ENCODE measurements at places on chromosomes 16 and 17. TPM values are rescaled to one million over a fixed set of nuclear protein-coding genes. Genes with fewer than 3 reads are reported as not detected.

Gene PSMD12
- 14.1 TPM for total RNA-seq

DNA sequence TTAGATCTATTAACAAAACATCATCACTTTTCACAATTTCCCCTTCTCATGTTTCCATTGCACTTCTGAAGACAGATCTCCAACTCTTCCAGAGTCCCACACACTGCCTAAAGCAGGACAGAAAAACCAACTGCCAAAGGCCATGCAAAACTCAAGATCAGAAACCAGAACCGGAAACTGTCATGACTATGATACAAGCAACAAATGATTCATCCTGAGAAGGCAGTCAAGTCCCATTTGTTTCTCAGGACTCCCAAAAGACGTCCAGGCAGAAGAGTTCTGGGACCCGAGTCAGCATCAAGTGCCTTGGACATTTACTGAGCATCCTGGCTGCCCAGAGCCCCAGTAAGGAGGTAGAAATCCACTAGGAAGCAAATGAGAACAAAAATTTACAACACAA, 38.8 kb downstream of the ERN1 start:
- DNase-seq: no peak

GRCh38 chr16:52697971-52698370, 151.0 kb upstream of the TOX3 start:
- DNase-seq: no peak

Gene PYDC1
- 1.3 TPM for total RNA-seq

- DNase-seq: no peak
These were observed 99.6 kb downstream of the SKAP1 start for GRCh38 chr17:48330421-48330820.

DNA sequence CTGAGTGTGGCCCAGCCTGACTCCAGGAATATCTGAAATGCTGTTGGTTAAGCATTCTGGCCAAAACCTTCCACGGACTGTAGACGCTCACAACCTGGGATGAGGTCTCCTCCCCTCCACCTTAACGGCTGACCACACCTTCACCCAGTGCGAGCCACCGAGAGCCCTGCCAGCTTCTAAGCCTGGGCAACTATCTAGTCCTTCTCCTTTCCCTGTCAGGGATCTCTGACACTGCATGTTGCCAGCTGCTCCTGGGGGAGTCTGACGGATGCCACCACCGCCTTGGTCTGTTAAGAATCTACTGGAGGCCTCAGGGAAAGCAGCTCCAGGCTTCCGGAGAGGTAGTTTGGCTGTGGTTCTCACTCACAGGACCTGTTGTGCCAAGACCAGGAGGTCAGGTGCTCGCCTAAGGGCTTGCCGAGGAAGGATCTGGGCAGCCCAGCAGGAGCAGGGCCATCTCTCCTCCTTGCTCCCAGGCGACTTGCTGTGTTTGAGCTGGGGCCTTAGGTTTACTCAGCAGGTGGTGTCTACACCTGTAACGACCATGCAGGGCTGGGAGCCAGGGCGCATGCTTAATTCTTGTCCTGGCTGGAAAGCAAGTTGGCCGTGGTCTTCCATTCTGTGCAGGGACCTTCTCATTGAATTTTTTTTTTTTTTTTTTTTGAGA, 111.8 kb downstream of the NTN1 start:
- DNase-seq: no peak

- no peak for DNase-seq
These were observed 15.0 kb downstream of the SMIM36 start for GRCh38 chr17:55496094-55496881.

Gene CFAP52
- total RNA-seq: 0.76 TPM

GRCh38 chr16:17159617-17160016, 311.1 kb downstream of the XYLT1 start:
- no peak for DNase-seq

GRCh38 chr17:5526821-5527598, 40.6 kb downstream of the MIS12 start:
- no peak for DNase-seq

DNA sequence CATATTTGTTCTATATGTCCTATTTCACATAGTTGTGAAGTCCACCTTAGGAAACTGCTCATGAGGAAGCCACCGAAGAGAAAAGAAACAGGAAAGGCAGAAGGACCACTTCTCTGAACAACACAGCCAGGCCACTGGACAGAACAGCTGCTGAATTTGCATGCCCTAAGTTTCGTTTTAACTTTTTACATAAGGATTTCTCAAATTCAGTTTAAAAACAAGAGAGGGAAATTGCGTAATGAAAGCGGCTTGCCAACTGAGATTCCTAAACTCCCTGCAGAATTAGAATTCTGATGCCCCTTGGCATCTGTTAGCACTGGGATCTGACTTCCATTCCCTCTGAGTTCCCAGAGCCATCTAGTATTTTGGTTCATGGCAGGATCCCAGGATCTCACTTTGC, 5.0 kb upstream of the CCL8 start:
- no peak for DNase-seq

- no peak for DNase-seq
These were observed 34.1 kb downstream of the CUEDC1 start for GRCh38 chr17:57920916-57921703.

Gene MYL4
- total RNA-seq: 8.9 TPM

GRCh38 chr17:2749058-2749783, at the start of gene CCDC92B:
Gene CCDC92B (minus strand): TSS chr17:2749652. CDS start chr17:2735145, 14,507 bp downstream.
- no peak for DNase-seq

Gene KRTAP17-1
- total RNA-seq: 0.09 TPM

Gene PRKCB
- total RNA-seq: 57.4 TPM

DNA sequence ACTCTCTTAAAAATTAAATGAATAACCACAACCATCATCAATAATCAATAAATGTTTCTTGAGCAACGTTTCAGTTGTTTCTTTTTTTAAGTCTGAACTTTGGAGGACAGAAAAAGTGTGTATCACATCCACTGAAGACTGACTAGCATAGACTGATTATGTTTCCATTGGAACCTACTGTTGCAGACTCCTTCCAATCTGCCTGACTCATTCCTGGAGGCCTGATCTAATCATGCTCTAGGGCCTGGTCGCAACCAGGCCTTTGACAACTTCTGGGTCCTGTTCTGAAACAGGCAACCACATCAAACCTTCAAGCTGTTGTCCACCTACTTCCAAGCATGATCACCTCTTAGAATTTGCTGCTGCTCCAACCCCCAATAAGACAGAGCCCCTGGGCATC, 109.2 kb upstream of the NUDT7 start:
- no peak for DNase-seq

DNA sequence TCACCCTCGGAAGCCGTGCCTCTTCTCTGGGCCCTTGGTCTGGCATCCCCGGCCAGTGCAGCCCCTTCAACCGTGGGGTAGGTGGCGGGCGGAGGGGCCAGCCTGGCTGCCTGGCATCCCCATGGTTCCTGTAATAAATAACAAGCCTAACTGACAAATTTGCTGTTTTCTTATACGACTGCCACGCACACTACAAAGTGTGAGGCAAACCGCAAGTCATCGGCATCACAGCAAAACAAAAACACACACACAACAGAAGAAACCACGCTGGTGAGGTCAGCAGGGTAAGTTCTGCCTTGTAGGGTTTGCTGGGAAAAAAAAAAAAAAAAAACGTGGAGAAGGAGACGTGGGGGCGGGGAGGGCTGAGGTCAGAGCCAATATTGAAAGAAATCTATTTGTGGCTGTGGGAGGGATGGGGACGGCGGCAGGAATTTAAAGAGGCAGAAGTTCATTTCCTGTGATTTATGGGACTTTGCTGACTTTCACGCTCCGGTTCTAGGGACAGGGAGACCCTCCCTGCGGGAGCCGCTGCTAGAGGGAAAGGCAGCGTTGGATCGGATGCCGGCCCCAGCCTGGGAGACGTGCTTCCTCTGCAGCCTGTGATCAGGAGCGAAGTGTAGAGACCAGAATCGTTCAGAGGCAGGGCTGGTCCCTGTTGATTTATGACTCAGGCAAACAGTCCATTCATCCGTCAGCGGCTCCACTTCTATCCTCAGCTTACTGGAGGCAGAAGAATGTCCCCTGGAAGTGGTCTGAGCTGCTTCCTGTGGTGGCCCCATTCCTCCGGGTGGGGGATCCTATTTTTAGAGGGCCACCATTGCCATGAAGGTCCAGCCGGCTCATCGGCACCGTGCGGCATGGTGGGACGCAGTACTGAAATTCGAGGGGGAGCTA, 162.8 kb downstream of the FOXL1 start:
- DNase-seq: no peak

Gene SLC2A4
- 0.19 TPM for total RNA-seq

- DNase-seq: no peak
These were observed 923 bp downstream of the TLCD3B start for GRCh38 chr16:30030011-30030685.

DNA sequence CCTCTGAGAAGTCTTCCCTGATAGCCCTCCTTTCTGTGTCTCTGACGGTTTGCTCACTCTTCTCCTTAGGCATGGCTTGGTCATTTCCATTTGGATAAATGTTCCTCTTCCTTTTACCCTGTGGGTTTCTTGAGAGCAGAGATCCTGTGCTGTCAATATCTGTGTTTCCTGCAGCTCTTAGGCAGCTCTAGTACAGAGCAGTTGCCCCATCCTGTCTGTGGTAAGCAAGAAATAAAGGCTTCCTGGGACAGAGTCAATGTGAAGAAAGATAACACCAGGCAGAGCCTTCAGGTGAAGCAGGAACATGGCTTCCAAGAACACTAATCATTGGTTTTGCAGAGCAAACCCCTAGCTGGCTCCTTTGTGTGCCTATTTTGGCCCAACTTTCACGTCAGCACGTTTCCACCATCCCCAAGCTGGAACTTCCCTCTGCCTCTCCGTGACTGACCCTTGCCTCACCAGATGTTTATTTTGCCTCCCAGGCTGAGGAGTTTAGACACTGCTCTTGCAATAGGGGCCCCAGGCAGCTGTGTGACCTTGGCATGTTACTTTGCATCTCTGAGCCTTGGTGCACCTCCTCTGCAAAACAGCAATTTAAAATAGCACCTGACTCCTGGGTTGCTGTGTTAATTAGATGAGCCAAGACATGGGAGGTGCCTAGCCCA, 49.6 kb upstream of the SIAH1 start:
- no peak for DNase-seq

DNA sequence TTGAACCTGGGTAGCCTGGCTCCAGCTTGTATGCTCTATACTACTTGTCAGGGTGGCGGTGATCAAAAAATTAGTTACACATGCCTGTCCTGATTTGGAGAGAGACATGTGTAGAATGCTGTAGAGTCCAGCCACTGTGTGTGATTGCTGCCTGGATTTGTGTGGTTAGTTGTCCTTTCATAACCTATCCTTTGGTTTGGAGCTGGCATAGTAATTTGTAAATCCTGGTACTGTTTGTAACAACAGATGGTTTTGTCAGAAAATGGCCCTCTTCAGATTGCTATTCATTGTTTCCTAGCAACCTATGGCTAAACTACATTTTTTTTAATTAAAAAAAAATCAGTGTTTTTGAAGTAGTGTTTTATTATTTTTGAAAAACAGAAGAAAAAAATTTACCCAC, 30.5 kb downstream of the ETV4 start:
- DNase-seq: no peak

- DNase-seq: no peak
These were observed 65.8 kb upstream of the RASL10B start for GRCh38 chr17:35665662-35666061.

Gene APOBR
- total RNA-seq: 1.3 TPM

DNA sequence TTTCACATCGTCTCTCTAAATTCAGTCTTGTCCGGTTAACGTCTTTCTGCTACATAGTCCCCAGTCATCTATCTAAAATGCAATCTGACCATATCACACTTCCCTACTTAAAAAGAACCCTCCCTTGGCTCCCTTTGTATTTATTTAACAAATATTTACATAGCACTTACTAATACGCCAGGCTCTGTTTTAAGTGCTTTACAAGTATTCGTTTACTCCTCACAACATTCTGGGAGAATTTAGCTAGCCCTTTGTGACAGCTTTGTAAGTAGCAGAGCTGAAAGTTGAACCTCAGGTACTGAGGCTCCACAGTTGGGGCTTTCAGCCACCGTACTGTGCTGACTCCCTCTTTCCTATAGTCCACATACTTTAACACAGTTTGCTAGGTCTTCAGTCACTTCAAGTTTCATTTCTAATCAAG, 9.2 kb downstream of the PAFAH1B1 start:
- no peak for DNase-seq

Gene CA5A
- 0.09 TPM for total RNA-seq

Gene CLEC18C
- 0.05 TPM for total RNA-seq

- no peak for DNase-seq
These were observed 39.3 kb downstream of the PITPNM3 start for GRCh38 chr17:6517062-6517461.

- DNase-seq: no peak
These were observed 75.8 kb upstream of the ZNF469 start for GRCh38 chr16:88306860-88307545.

- DNase-seq: no peak
These were observed 90.2 kb upstream of the ERCC4 start for GRCh38 chr16:13829697-13830299.

GRCh38 chr17:10616502-10617119, 40.5 kb downstream of the MYH3 start:
- DNase-seq: peak; percentile 41

DNA sequence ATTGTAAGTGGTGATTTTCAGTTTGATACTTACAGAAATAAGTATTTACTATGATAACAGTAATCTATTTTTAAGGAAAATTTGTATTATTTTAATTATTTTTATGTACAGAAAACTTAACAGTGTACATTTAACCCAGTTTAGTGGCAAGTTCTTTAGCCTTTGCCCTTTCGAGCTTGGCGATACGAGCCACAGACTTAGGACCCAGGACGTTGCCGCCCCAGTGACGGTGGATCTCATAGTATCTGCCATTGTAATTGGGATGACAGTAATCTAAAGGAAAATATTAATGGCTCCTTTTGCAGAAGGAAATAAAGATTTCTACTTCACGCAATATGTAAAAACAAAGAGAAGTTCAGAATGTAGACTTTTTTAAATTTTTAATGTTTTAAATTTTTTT, 5.2 kb upstream of the CDR2 start:
- no peak for DNase-seq

GRCh38 chr17:54063639-54064038, 240.9 kb downstream of the KIF2B start:
- DNase-seq: no peak
